ENCODE measurements at places on chromosomes 3 and 15.
A peak's percentile ranks its signal among the peaks of the same experiment; 100 is the strongest.

GRCh38 chr3:42205800-42206514 lies 60.0 kb downstream of the CCK start:
- DNase-seq, result no peak

GRCh38 chr15:66105286-66106265 lies 148.0 kb downstream of the MEGF11 start:
- no peak for DNase-seq

GRCh38 chr3:16884748-16885592 lies at the start of gene PLCL2:
Gene PLCL2, plus strand, starts transcription at chr3:16884955. Its CDS starts 85 bp downstream, at chr3:16885040.
- peak; percentile 41 for DNase-seq

DNA sequence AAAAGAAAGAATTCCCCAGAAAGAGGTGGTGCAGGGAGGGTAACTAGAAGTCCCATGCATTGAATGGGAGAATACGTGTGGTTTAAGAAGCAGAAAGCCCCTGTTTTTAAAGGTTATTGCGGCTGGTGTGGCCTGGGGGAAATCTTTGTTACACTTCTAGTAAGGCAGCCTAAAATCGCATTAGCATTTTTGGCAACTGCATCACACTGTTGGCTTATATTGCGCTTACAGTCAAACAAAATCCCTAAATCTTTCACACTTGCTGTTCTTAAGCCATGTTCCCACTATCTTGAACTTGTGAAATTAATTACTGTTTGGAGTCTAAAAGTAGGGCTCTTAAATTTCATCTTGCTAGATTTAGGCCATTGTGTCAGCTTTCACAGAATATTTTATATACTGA lies 66.0 kb upstream of the GOLIM4 start:
- DNase-seq, result no peak

- DNase-seq, result no peak
These were observed 24.8 kb upstream of the ZNF774 start for GRCh38 chr15:90327311-90327710.

- no peak for DNase-seq
These were observed 301.0 kb upstream of the ICE2 start for GRCh38 chr15:60779718-60780503.

DNA sequence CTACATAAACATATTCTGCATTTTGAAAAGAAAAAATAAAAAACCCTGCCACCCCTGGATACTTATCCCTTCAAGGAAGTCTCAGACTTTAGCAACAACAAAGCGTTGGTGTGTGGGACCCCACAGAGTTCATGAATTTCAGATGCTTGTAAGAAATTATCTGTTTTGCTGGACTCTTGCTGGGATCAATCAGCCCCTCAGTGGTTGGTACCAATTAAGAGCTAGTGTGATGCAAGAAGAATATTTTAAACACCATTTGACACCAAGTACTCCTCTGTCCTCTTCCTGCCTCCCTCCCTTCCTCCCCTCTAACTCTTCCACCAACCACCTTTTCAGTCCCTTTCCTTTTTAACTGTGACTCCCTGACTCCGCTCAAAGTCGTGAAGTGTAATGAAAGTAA lies 51.5 kb downstream of the SST start:
- DNase-seq, result no peak

DNA sequence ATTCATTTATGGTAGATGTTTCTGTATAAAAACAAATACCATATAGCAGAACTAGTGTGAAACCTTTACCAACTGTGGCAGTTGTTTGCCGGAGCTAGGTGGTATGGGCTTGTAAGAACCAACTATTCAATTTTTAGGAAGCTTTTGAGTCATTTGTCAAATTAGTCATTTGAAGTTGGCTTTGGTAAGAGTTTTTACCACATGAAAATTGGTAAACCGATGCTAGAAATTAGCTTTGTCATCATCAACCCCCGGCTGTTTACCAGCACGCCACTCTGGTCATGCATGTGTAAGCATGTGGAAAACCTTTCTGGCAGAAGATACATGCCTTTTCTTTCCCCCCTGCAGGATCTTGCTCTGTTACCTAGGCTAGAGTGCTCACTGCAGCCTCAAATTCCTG lies 63.3 kb downstream of the IL1RAP start:
- DNase-seq, result no peak

DNA sequence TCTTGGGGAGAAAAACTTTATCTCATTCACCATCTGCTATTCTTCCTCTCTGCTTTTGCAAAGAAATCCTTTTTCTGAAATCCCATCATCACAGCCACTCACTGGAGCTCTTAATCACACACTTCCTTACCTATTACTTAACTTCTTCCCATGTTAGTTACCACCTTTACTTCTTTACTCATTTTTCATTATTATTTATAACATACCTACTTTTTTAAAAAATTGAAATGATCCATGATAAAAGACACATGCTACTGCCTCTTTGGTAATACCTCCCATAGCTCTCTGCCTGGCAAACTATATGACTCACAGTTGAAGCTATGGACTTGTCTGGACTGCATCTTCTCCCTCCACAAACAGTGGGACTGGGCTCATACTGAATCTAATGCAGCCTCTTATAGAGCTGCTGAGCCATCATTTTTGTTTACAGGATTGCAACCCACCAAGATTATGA lies 150.3 kb downstream of the TNIK start:
- peak; percentile 60 for DNase-seq

- no peak for DNase-seq
These were observed 216.8 kb downstream of the VGLL3 start for GRCh38 chr3:86774082-86774691.

- DNase-seq, result peak; percentile 82
These were observed 47.5 kb upstream of the AADACL2 start for GRCh38 chr3:151686257-151686656.

DNA sequence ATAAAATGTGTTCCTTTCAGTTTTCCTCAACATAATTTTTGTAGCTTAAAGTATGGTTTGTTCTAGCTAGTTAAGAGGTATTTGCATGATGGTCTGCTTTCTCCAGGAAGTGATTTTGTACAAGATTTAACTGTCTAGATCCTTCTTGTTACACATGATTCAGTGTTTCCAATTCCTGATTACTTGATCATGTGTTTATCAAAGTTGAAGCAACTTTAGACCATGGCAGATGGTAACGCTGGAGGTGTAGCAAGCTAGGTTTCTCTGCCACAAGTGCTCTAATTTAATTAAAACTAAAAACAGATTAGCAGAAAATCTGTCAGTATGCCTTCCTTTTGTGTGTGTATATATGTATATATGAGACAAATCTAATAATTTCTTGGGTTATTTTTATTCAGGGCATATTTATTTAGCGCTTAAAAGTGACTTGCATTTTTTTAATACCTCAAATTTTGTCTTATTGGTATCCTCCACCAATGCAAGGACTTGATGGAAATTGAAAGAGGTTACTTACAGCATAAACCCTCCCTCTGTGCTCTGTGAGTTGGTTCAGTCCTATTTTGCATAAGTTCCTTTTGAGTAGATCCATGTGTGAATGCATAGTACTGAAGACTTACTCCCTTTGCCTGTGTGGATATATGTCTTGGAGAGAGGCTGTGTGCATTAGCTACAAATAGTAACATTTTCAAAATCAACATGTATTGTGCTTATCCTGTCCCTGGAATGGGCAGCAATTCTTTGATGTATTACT lies 157.3 kb upstream of the CGNL1 start:
- peak; percentile 37 for DNase-seq

DNA sequence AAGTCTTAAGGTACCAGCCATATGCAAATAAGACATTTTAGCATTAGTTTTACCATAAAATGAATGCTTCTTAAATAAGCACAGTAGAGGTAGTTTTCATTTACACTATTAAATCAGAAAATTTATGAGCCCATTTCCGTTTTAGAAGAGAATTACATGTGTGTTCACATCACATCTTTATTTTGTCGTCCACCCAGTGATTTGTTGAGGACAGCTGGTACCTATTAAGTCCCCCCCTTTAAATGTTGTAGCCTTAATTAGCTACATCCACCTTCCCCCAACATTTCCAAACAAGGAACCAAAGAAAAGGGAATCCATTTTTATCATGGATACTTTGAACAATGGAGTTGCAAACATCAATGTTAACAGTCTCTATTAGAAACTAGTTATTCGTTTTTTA lies 6.8 kb downstream of the IL17RD start:
- no peak for DNase-seq

- peak; percentile 90 for DNase-seq
These were observed 56.1 kb upstream of the PLXNA1 start for GRCh38 chr3:126926684-126927400.

- DNase-seq, result no peak
These were observed 5.5 kb downstream of the HHLA2 start for GRCh38 chr3:108301695-108302404.

DNA sequence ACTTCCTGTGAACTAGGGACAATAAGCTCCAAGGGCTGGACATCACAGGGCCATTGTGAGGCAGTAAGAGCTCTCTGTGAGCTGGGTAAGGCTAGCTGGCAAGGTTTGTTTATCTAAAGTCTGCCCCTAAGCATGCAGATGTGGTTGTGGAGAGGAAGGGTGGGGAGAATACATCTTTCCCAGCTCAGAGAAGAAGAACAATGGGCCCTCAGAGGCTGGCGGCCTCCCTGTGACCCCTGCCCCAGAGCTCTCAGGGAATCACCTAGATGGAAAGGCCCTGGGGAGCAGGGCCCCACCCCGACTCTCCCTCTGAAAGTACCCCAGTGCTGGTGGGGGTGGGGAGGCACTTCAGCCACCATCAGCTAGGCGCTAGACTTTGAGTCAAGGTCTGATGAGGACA lies 4.3 kb upstream of the AP3B2 start:
- DNase-seq, result no peak

- DNase-seq, result peak; percentile 61
These were observed 43.0 kb upstream of the SPATA12 start for GRCh38 chr3:57017459-57017845.

- DNase-seq, result no peak
These were observed 83.9 kb downstream of the ANXA2 start for GRCh38 chr15:60313906-60314305.

- no peak for DNase-seq
These were observed 11.6 kb upstream of the TFRC start for GRCh38 chr3:196093317-196094111.

DNA sequence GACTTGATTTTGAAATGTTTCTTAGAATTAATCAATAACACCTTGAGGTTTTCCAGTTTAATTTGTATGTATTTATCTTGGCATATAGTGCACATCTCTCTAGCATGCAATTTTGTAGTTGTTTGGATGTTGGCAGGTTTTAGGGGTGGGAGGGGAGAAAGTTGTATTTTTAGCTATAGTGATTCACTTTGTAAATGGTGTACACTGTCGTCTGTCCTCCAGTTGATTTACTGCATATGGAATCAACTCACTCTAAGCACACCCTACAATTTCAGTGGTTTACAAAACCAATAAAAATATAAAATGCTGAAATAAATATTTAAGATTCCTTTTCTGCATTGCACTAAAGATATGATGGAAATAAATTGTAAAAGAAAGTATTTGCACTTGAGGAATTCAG lies 199.1 kb downstream of the CDIN1 start:
- no peak for DNase-seq

DNA sequence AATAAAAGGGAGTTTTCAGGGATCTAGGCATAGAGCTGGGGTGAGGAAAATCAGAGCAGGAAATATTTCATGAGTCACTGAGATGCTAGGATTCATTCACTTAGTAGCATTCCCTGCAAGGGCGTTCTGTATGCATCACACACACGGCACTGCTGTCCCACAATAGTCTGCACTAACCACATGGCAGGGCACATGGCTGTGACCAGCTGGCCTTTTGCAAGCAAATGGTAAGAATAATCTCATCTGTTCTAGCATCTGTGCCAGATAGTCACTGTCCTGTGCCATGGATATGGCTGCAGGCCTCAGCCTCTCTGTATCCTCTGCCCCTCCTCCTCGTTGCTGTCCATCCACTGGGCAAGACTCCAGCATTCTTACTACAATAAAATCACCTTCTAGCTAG lies 37.8 kb downstream of the BOC start:
- DNase-seq, result peak; percentile 78

- no peak for DNase-seq
These were observed 3.2 kb downstream of the AEN start for GRCh38 chr15:88624156-88624970.

DNA sequence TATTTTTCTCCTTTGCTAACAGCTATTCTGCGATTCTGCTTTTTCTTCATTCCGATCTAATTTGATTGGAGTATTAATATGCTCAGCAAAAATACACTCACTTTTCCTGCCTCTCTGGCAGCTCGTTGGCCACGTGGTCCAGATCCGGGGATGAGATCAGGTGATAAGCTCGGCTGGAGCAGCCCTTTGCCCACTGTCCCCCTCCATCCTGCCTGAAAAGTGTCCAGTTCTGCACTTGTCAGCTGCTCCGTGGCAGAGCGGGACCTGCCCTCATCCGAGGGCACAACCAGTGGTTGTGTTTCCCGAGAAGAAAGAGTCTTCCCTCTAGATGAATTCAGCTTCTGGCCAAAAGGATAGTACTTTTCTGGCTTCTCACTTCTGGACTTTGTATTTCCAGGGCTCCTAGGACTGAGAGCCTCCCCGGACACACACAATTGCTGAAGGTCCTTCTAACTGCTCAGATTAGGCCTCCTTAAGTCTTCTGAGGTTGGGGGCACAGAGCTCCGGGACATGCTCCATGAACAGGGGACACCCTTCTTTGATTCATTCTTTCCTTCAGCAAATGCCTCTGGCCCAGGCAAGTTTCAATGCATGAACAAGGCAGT lies 103.9 kb upstream of the ALDH1A3 start:
- no peak for DNase-seq

GRCh38 chr15:64749167-64749566 lies 26.2 kb downstream of the RBPMS2 start:
- DNase-seq, result peak; percentile 81

- peak; percentile 33 for DNase-seq
These were observed 56.1 kb downstream of the TAFA4 start for GRCh38 chr3:68876112-68876713.

DNA sequence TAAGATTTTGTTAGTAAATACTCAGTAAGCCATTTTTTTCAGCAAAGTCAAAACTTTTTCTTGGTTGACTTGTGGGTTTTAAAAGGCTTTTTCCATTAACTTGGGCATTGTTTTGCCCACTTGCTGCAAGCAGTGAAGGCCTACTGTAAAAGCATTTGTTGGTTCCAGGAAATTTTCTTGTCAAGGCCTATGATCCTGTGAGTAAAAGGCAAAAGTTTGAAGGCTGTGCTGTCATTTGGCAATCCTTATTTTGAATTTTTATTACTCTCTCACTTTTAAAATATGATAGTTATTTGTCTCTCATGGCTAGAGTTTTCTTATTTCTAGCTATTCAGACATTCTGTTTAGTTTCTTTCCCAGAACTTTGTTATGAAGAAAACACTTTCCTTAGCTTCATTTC lies 13.0 kb downstream of the P2RY12 start:
- no peak for DNase-seq

DNA sequence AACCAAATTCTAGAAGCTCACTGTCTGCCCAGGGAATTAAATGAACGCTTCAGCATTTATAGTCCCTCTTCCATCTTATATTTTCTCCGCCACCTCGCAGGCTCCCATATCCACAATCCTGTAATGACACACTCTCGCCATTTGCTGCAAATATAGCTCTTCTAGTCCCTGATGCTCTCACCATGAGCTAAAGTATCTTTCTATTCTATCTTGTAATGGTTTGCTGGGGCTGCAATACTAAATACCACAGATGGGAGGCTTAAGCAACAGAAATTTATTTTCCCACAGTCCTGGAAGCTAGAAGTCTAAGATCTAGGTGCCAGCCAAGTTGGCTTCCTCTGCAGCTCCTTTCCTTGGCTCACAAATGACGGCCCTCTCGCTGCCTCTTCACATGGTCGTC lies 106.9 kb upstream of the NPHP3 start:
- DNase-seq, result no peak

GRCh38 chr3:195154793-195155535 lies 116.0 kb downstream of the XXYLT1 start:
- peak; percentile 99 for DNase-seq

- DNase-seq, result no peak
These were observed 1.6 kb downstream of the NKTR start for GRCh38 chr3:42601896-42602581.

GRCh38 chr3:49302613-49303012 lies 25.6 kb upstream of the C3orf62 start:
- DNase-seq, result no peak

All from Daoy (cell line).